ENCODE measurements at places on chromosomes 2 and 18.

GRCh38 chr18:22681908-22682307, 251.2 kb upstream of the RBBP8 start:
- no peak for DNase-seq

GRCh38 chr2:234291765-234292204, 205.1 kb downstream of the ARL4C start:
- peak; percentile 51 for DNase-seq

GRCh38 chr18:75097491-75098225, 111.3 kb downstream of the PTGR3 start:
- DNase-seq = no peak

- DNase-seq = no peak
Observed at GRCh38 chr2:68091439-68092034, 28.7 kb upstream of the C1D start.

DNA sequence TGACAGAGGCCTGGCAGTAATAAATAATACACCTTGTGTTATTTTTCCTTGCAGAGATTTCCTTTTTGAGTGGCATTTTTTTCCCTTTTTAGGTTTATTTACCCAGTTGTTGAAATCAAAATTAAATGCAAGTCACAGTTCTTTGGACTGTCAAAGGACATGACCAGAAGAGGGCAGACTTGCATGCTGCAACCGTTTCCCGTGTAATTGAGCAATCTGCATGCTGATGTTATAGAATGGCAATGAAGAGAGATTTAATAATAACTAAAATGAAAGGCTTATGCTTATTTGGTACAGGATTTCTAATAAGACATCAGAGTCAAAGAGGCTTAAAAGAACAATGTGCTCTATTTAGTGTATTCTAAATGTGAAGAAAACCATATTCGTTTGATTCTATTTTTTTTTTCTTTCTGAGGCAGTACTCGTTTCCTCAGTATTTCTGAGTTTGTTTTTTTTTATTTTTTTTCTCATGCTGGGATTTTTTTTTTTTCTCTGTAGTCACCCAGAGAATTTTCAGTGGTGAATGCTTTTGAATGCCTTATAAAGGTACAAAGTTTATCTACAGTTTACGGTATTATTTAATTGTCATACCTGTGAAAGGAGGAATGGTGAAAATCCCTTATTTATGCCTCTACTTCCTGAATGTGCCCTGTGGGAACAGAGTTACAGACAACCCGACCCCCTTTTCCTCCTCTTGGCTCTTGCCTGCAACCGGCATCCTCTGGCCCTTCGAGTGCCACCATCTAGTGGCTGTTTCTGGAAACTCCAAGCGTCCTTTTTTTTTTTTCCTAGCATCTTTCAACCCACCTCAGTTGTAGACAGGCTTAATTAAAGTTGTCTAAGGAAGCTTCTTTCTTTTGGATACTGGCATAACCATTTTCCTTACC, 368.5 kb downstream of the LRRTM1 start:
- DNase-seq = peak; percentile 92

- peak; percentile 34 for DNase-seq
Observed at GRCh38 chr2:133063775-133064174, 393.8 kb upstream of the LYPD1 start.

- no peak for DNase-seq
Observed at GRCh38 chr2:55805686-55806085, 112.0 kb upstream of the PNPT1 start.

GRCh38 chr2:216234106-216234505, 125.0 kb downstream of the XRCC5 start:
- DNase-seq = no peak

DNA sequence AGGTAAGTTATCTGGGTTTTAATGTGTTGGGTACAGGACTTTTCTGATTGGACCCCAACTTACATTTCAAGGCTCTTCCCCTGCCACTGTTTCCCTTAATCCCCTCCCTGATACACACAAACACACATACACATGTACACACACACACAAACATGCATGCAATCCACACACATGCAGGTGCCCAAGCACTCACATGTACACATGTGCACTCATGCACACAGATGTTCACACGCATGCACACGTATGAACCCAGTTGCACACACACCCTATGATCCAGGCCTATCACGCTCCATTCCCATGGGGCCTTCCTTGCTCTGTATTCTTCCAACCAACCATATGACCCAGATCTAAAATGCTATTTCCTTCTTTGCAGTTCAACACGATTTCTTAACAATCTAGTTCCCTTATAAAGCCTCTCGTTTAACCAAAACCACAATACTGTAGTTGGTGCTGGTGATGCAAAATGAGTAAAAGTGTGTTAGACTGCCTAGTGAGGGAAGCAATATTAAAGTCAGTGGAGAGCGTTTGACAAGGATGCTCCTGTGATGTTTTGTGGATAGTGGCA, 11.1 kb downstream of the SERPINB8 start:
- DNase-seq = no peak

GRCh38 chr2:68466361-68466777, 725 bp downstream of the FBXO48 start:
- peak; percentile 70 for DNase-seq

DNA sequence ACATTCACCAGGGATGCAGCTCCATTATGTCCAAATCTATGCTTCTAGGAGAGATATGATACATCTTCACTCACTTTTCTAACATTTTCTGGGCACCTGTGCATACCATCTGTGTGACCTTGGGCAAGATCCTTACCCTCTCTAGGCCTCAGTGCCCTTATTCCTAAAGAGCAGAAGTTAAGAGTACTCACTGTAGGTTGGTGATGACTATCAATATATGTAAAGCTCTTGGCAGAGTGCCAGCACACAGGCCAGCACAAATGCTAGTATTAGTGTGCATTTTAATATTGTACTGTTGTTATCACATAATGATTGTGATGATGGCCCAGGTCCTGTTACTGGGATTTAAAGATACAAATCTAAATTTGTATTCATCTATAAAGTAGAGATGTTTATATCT, 199.2 kb downstream of the RAD51AP2 start:
- DNase-seq = no peak

DNA sequence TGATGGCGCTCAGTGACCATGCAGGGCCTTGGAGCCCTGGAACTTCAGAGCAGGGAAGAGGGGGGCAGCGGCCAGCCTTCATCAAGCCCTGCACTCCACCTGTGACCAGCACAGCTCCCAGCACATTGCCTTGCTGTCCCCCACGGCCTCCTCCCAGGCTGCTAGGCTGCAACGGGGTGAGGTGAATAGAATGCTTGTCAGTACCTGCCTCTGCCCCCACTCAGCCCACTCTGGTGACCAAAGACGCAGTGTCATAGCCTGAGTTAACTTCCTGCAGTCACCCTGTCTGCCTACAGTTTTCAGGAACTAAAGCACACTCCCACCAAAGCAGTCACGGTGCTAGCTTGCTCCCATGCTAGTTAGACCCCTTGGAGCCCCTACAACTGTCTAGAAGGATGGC, 72.1 kb downstream of the STPG4 start:
- no peak for DNase-seq

- no peak for DNase-seq
Observed at GRCh38 chr18:63312737-63313395, 6.7 kb downstream of the BCL2 start.

DNA sequence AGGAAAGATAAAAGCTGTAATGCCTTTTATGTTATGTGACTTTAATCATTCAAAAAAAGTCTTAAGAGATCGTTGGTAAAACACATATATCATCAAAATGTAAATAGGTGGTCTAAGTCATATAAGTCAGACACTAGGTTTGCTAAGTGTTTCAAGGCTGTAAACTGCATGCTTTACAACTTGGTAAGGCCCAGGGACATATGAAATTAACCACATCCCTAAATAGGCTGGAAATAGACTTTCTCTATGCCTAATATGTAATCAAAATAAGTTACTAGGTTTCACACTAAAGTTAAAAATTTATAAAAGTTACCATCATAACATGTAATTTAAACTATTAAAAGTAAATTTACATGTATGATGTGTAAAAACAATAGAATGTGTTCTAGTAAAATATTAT, 946.3 kb upstream of the LRATD1 start:
- no peak for DNase-seq

DNA sequence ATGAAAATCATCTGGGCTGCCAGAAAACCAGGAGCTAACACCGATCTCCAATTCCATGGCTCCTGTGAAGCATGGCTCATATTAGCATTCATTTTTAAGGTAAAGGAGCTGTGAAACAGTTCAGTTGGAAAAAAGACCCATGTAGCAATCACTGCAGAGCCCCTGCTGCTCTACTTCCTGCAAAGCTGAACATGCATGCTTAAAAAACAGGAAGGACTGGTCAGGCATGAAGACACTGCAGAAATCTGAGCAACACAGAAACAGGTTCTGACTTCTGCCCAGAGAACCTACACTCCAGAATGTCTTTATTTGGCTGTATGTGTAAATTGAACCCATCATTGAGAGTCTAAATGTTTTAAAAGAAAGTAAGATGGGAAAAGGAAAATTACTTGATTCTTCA, 950.6 kb downstream of the DCDC2C start:
- DNase-seq = no peak

Data from adipocyte (in vitro differentiated cells).